ENCODE measurements at places on chromosomes 4 and X.

DNA sequence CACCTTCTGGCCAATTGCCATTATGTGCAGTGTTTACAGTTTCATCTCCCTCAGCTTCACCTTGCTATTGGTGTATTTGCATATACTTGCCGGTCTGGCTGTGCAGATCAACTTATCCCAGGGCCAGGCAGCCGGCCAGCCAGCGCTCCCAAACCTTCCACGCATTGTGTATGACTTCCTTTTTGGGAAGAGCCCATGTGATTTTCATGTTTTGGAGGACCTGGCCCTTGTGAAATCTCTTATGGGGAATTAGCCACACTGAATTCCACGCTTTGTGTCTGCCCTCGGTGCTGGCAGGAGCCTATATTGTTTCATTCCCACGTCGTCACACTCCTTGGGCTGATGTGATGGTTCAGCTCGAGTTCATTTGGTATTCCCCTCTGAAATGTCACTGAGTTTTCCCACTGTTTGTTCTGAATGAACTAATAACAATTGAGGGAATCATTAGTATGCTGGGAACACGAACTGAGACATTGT lies 6.0 kb upstream of the PDLIM3 start:
- DNase-seq: no peak

GRCh38 chr4:17094159-17094875 lies 195.9 kb upstream of the LDB2 start:
- no peak for DNase-seq

DNA sequence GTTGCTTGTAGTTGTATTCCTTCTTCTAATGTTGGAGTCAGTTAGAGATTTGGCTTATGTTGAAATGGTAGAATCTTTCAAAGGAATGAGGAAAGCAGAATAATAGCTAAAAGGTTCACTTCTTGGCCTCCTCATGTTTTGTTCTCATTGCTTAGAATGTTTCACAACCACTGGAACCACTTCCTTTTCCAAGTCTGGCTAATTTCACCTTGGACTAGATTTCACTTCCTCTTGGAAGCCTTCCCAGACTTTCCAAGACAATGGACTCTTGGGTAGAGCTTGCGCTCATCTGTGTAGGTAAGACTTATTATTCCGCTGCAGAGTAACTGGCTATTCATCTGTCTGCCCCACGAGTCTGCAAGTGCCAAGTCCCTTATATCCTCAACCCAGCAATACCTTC lies 8.3 kb downstream of the SPATA18 start:
- no peak for DNase-seq

DNA sequence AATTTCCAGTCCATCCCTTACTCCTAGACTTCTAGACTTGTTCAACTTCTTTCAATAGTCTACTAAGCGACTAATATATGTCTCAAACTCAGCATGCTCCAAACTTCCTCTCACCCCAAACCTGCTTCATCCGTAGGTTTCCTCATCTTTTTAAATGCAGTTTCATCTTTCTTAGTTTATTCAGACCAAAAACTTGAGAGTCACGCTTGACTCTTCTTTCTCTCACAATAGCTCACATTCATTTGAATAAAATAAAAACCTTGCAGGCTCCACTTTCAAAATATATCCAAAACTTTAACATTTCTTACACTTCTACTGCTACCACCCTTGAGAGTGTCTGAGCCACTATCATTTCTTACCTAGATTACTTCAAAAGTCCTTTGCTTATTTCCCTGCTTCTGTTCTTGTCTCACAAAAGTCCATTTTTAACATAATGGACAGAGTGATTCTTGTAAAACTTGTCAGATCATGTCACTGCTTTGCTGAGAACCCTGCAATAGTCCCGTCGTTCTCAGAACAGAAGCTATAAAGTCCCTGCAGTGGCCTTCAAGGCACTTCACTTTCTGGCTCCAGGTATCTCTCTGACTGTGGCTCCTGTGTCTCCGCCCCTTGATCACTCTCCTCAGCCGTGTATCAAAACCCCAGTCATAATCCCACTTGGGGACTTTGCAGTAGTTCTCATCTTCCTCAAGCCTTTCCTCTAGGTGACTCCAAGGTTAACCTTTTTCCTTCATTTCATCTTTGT lies 167.6 kb downstream of the ARHGAP24 start:
- no peak for DNase-seq

DNA sequence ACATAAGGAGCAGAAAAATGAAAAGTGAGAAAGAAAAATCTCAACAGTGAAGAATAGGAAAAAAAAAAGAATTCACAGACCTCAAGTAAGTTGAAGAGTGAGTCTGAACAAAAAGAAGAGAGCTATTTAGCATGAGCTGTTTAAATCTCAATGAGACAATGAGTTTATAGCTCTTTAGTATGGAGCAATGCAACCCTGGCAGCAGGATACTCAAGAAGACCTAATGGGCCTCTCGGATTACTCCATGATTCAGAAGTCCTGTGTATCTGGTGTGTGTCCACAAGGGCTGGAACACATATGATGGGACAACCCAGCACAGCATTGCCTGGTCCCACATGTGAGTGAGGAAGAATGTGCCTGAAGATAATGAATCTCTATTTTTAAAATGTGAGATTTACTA lies 563.1 kb upstream of the INTU start:
- DNase-seq: no peak

DNA sequence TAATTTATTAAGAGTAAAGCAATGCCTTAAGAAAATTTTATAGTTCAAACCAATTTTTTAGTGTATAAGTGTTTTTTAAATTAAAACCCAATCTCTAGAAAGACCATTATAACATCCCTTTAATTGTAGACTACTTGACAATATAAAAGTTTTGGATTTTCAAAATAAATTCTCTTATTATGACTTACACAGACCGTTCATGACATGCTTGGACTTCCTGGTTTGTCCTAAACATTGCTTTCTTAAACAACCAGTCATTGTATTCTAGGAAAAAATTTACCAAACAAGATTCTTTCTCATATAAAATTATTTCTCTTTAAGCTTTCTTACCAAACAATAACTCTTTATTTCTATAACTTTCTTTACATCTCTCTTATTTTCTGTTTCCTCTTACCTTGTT lies 49.0 kb upstream of the CXorf51A start:
- no peak for DNase-seq

DNA sequence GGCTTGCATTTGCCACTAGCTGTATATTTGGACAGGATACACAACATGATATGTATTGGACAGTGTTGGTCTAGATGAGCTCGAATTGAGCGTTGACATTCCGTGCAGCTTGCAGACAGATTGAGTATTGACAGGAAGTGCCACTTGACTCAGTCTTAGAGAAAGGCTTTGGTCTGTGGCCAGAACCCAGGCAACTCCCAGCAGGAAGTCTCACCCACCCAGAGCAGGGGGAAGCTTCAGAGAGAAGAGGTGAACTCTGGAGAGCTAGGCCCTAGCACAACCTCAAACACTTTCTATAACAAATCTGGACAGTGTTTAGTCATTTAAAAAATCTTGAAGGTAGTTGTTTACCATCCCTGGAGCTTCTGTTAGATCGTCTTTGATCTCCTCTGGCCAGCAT lies 280.5 kb downstream of the FBXW7 start:
- DNase-seq: no peak

DNA sequence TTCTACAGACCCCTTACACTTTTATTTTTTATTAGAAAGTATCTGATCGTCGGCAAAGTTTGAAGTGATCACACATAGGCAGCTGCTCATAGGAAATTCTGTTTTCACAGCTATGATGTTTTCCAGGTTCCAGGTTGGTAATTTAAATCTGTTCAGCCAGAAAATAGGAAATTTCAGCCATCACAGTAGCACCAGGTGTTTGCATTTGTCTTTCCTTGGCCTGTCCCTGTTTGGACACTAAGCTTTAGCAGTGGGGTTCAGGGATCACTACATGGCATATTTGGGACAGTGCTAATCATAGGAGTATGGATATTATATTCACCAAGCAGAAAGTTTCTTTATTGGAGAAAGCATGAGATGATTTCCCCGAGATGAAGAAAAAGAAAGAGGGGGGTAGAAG lies 92.9 kb downstream of the ANK2 start:
- no peak for DNase-seq

DNA sequence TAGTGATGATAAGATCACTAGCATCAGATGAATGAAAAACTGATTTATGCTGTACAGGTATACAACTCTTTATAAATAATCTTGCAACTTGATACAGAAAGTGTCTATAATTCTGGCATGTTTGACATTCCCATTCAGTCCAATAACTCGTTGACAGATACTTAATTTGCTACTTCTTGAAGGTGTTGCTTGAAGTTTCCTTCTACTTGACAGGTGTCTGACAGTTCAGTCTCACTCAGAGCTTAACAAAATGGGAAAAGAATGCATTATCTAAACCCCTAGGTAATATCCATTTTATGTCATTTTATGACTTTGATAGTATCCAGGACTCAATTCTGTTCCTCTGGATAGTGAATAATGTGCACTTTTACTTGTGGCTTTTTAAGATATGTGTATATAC lies 508.9 kb downstream of the GRID2 start:
- no peak for DNase-seq

- no peak for DNase-seq
These were observed 99.3 kb downstream of the IRF2 start for GRCh38 chr4:184375027-184375426.

DNA sequence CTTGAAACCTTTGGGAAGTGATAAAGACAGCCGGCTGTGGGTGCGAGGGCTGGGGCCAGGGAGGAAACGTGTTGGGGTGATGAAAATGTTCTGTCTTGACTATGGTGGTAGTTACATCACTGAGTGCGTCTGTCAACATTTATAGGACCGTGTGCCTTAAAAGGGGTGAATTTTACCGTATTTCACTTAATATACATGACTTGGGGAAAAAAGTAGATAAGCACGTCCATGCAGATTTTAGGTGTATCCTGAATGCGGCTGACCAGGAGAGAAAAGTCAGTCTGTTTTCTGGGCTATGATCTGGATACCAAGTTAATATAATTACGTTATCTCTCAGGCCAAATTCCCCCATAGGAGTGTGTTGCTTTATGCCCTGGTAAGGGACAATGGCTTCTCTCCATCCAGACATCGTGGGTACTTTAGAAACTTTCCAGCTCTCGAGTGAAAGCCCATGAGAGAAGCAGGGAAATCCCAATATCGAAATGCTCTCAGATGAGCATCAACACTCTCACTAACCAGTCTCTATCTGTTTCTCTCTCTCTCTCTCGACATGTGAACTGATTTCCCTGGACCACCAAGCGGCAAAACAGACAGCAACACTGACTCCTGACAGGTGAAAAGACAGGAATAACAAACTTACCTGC lies 71.5 kb downstream of the IRF2 start:
- no peak for DNase-seq

DNA sequence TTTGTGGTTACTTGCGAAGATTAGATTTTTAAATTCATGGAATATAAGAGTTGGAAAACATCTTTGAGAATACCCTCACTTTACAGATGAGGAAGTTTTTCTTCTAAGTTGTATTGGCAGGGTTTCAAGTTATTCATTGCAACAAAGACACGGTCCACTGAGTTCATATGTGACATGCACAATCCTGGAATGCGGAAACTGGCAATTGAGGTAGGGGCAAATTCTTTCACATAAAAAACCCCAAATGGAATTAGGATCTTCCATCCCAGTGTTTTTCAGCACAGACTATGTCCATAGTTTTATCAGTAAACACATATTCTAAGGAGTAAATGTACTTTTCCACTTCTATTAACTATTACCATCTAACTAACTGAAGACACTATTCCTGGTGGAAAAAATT lies 81.8 kb upstream of the NAP1L5 start:
- no peak for DNase-seq

DNA sequence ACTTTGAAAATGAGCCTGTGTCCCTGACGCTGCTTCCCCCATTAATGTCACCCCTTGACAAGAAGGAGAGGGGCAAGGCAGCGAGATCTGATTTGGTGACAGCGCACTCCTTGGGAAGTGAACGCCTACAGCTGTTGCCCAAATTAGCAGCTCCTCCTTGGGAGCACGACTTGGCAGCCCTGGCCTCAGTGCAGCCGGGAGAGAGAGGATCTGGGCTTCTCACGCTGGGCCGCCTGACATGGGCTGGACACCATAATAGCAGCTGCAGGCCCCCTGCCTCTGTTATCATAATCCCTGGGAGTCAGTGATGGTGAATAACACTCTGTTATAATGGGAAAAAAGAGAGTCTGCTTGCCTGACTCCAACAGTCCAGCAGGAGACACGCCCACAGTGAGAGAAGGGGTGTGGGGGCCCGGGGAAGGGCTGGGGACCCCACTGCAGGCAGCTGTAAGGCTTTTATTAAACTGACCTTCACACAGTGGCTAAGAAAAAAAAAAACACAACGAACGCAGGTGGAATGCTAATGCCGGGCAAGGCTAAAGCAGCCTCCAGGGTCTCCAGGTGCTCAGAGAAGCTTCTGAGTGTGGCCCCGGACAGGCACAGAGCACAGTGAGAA lies 73.3 kb downstream of the PSAPL1 start:
- DNase-seq: no peak

GRCh38 chr4:127843704-127844600 lies 36.7 kb upstream of the PLK4 start:
- DNase-seq: no peak

DNA sequence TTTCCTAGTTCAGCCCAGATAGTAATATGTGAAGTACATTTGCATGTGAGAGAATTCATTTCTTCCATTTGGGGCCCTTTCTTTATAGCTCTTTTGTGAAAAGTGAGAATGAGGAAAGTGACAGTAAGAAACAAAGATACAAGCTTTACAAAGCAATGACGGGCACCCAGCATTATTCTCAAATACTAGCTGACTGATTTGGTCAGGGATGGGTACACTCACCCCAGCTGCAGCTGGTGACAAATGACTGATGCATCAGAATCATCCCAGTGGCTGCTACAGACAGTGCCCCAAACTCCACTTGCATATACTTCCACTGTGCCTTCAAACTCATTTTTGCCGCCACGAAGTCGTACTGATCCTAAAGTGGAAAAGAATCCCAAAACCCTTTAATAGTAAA lies 14.8 kb downstream of the PRSS12 start:
- no peak for DNase-seq

DNA sequence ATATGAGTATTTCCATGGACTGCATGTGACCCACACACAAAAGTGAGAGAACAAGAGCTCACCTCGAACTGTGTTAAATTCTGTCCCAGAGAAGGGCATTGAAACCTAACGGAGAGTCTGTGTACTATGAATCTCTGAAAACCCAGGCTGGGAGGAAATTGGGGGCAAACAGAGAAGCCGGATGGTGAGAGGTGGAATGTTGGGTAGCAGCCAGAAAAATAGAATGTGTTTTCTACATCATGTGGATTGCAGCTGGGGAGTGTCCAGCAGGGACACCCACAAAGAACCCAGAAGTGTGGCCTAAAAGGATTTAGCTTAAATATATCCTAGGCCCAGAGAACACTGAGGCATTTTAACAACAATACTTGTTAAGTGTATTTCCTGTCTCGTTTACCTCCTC lies 38.6 kb downstream of the MND1 start:
- no peak for DNase-seq

- DNase-seq: no peak
These were observed 43.2 kb downstream of the AKAP4 start for GRCh38 chrX:50157545-50158135.

DNA sequence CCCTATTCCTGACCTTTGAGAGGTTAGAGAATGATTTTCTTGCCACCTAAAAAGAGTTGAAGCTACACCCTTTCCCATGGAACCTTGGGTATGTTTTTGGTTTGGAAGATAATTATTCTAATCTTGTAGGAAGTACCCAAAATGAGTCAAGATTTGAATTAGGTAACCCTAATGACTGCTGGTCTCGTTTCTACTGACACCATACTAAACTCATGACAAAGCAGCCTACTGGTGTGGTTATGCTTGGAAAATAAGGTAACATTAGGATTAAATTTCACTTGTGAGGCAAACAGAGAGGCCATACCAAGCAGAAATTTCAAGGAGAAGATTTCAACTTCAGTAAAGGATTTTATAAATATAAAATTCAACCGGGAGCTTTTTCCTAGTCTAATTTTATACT lies 107.9 kb downstream of the FBXW7 start:
- DNase-seq: no peak

All from esophagus squamous epithelium (tissue), 5 donors.